ENCODE measurements at places on chromosomes 16 and 17. TPM values are rescaled to one million over a fixed set of nuclear protein-coding genes. Genes with fewer than 3 reads are reported as not detected.

KRTAP4-4 gene
- total RNA-seq = not detected

ELMO3 gene
- 0.54 TPM for total RNA-seq

ACSM2B gene
- total RNA-seq = not detected

SLC43A2 gene
- 18.0 TPM for total RNA-seq

CMTM2 gene
- not detected for total RNA-seq

ACSM2A gene
- not detected for total RNA-seq

GRAPL gene
- 1.3 TPM for total RNA-seq

TRPV3 gene
- total RNA-seq = 0.36 TPM

MRM1 gene
- 2.2 TPM for total RNA-seq

GNG13 gene
- not detected for total RNA-seq

CES1 gene
- 0.82 TPM for total RNA-seq

All from cerebellum (tissue), 4 donors.